Spinal cord (tissue), 10 donors: ENCODE measurements at places on chromosomes 7 and 10. TPM values are rescaled to one million over a fixed set of nuclear protein-coding genes. Genes with fewer than 3 reads are reported as not detected.

DNA sequence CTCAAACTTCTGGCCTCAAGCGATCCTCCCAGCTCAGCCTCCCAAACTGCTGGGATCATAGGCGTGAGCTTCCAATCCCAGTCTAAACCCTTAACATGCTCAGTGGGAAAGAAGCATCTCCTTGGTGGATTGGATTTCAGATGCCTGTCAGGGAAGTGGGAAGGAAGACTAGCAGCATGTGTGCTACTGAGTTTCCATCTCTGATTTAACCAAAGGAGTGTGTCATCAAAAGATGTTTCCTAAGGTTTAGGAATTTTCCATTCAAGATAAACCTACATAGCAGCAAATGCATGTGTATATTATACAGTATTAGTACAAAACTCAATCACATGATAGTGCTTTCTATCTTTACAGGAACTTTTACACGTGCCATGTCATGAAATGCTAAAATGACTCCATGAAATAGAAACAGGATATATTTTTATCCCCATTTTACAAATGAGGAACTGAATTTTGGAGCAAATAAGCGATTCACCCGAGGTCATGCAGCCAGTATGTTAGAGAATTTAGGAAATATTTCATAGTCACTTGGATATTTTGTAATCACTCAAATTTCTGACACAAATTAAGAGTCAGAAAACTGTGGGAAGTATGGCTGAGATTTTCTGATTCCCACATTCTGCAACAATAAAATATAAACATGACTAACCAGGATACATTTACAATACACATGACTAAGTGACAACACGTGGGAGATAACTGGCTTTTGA lies 11.4 kb upstream of the TMEM26 start:
- DNase-seq = no peak

GRCh38 chr7:510782-511281 lies 8.8 kb downstream of the PDGFA start:
- DNase-seq = no peak

GRCh38 chr7:1943933-1944618 lies 274.0 kb downstream of the ELFN1 start:
- no peak for DNase-seq

DNA sequence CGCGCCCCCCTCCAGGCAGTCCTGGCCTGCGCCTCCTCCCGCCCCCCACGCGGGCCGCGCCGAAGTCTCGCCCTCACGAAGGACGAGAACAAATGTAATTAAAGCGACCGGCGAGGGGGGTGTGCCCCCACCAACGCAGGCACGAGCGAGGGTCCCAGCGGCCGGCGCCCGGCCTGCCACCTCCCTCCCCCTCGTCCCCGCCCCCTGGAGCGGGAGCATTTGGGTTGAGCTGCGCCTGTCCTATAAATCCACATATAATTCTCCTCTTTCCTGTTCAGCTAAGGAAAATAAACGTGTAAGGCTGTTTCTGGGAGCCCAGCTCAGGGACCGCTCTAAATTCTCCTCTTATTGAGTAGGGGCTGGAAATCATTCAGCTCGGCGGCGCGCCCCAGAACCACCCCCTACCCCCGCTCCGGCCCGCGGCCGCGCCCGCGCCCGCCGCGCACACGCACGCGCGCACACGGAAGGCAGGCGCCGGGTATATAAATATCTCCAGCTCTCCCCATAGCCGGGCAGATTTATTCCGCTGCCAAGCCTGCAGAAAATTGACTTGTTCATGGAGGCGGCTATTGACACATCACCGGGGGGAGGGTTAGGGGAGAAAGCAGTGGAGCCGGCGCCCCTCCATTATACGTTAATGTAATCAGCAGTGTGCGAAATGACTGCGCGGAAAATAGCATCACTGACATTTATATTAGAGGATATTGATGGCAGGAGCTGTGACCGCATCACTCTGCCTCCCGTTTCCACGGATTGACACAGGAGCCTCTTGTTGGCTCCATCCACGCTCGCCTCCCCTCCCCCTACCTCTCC lies 61.6 kb upstream of the BTRC start:
- DNase-seq = peak; percentile 57

DNA sequence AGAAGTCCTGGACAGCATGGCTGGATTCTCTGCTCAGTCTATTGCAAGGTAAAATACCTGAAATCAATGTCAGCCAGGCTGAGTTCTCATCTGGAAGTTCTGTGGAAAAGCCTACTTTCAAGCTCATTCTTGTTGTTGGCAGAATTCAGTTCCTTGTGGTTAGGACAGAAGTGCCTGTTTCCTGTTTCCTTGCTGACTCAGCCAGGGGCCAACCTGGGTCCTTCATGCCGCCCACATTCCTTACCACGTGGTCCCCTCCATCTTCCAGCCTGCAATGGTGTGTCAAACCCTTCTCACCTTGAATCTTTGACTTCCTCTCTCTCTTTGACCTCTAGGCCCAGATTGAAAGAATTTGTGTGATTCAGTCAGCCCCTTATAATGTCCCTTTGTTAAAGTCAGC lies 197.1 kb upstream of the STK17A start:
- DNase-seq = no peak

The IFIT5 gene
- 44.8 TPM for total RNA-seq

The PITX3 gene
- not detected for total RNA-seq
